ENCODE measurements at places on chromosomes 12 and 14. TPM values are rescaled to one million over a fixed set of nuclear protein-coding genes. Genes with fewer than 3 reads are reported as not detected.

HOXC6 gene
- total RNA-seq, result not detected

VEZT gene
- total RNA-seq, result 212 TPM

GPR135 gene
- 6.2 TPM for total RNA-seq

KHNYN gene
- 15.7 TPM for total RNA-seq

DPPA3 gene
- not detected for total RNA-seq

SMAGP gene
- 1.4 TPM for total RNA-seq

AVPR1A gene
- 4.6 TPM for total RNA-seq

MGP gene
- total RNA-seq, result 3.0 TPM

IFT81 gene
- total RNA-seq, result 79.6 TPM

FAM186B gene
- not detected for total RNA-seq
